Gastroesophageal sphincter (tissue), 4 donors: ENCODE measurements at places on chromosomes 5 and 9.

DNA sequence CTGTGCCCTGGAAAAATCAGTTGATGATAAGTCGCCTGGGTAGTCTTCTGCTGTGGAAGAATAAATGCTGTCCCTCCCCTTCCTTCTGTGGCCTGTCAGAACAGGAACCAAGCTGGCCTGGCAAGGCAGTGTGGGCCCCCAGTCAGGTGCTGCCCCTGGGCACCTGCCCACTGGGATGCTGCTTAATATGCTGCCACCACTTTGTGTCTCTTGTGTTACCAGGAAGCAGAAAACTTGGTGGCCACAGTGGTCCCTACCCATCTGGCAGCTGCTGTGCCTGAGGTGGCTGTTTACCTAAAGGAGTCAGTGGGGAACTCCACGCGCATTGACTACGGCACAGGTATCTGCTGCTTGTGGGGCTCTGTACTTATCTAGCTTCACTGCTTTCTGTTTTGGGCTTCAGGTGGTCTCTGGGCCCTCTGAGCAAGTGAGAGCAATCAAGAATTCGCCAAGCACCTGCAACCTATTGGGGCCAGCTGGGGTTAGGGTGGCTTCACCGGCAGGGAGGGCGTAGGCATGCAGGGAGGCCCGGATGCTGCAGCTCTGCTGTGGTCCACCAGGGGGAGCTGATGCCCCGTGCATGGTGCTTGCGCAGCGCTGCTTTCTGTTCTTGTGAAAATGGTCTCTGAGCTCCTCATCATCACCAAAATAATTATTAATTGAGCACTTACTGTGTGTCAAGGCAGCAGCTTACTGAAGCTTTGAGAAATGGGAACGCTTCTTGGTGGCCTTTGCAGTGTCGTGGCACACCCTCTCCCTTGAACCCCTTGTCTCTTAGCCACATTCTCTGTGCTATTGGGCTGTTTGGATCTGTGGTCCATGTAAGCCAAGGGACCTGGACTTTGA, 20.3 kb downstream of the PTPA start:
- peak; percentile 87 for ATAC-seq

DNA sequence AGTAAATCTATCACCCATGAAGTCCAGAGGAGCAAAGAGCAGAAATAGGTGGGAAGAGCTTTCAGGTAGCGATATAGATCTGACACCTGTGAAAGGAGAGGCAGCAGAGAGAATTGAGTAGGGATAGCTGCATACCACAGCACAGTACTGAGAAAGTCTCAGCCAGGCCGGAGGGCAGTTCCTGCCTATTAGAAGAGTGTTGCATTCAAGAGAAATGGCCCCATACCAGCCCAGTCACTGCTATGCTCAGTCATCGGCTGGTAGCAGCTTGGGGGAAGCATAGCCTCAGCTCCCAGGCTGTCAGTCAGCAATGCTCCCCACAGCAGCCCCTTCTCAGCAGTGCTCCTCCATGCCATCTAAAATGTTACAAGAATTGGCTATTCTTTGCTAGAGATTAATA, 285.1 kb upstream of the CDH6 start:
- no peak for ATAC-seq

DNA sequence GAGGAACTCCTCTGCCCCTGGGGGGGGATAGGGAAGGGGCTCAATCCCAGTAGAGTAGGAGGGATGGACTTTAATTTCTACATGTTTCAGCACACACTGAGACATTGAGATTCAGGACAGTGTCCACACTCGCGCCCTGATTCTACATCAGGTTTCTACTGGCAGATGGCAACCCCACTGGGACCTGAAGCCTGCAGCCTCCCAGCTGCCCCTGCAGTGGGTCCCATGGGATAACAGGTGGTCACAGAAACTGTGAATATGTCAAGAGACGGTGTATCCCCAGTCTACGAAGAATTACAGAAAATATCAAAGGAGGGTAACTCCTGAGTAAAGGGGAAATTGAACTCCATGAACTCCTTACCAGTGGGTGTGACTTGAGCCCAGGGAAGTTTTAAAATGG, 2.4 kb upstream of the TERT start:
- ATAC-seq, result no peak

DNA sequence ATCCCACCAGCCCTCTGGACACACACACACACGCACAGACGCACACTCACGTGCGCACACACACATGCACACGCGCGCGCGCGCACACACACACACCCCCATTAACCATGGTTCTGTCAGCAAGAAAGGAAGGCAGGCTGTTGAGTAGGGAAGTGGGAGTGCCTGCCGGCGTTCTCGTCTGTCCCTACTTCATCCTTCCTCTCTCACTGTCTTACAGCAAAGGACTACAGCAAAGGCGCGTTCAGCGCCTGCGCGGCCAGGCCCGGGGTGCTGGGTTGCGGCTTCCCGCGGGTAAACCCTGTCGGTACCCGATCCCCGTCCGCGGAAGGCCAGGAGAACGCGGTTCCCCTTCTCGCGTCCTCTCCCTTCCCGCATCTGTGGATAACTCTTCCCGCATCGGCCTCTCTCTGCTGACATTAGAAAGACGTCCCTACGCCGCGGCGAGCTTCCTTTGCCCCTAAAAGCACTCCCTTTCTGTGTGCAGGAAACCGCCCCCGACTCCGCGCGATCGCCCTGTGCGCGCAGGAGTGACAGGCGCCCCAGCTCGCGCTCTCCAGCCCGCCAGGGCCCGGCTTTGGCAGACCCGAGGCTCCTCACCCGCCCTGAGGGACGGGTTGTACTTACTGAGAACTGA, 219.2 kb downstream of the AGTPBP1 start:
- ATAC-seq, result peak; percentile 62

- ATAC-seq, result no peak
Observed at GRCh38 chr5:143236682-143237081, 166.8 kb downstream of the NR3C1 start.

GRCh38 chr9:127005770-127006314, 91.3 kb downstream of the RALGPS1 start:
- ATAC-seq, result no peak

GRCh38 chr5:92998456-92998855, 582.6 kb downstream of the NR2F1-AS1 start:
- ATAC-seq, result no peak

DNA sequence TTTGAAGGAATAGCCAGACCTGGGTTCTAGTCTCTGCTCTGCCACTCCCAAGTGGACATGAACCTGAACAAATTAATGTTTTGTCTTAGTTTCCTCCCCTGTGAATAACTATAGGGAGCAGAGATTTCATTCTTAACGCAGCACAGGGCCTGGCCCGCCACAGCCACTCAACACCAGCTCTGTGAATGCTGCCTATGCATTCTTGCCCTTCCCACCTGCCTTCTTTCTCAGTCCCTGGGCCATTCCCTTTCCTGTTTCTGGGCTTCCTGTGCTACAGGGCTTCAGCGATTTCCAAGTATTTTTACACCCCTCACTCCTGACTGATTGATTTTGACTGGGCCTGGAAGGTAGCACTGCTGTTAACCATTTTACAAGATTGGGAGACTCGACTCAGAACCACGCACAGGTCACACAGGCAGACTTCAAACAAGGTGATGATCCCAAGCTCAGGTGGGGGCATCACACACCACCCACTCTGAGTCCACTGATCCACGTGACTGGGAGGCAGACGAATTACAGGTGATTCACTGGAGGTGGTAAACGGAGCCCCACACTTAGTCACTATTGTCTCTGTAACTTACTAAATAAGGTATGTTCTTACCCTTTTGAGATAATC, 21.4 kb downstream of the PTPN3 start:
- ATAC-seq, result no peak

- peak; percentile 47 for ATAC-seq
Observed at GRCh38 chr5:171595801-171596231, 176.4 kb downstream of the FGF18 start.

DNA sequence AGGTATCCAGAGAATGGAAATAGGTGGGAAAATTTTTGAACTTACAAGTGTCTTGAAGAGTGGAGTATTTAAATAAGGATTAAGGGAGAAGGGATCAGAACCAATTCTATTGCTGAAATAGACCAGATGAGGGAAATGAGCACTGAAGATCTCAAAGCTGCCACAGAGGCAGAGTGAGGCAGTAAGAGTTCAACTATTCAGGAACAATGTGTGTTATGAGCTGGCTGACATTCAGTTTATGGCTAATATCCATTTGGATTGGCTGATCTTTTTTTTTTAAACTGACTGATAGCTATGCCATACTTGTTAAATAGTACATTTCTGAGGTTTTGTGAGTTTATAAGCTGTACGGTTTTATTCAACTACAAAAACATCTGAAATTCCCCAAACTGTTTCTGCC, 95.3 kb upstream of the GNA14 start:
- ATAC-seq, result no peak

- ATAC-seq, result no peak
Observed at GRCh38 chr9:87701931-87702421, 23.9 kb upstream of the CTSL start.

- ATAC-seq, result no peak
Observed at GRCh38 chr5:122933956-122934355, 88.5 kb downstream of the SNX24 start.

DNA sequence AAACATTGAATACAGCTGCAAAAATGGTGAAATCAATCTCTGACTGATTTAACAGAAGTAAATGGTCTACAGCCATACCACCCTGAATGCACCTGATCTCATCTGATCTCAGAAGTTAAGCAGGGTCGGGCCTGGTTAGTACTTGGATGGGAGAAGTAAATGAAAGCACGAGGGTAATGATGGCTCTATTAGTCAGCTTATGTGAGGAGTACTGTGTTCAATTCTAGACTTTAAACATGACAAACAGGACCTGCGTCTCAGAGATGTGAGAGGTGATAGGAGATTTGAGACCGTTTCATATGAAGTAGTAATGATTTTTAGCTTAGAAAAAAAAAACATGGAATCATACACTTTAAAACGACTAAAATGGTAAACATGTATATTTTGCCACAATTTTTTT, 77.1 kb upstream of the SUSD1 start:
- ATAC-seq, result no peak

DNA sequence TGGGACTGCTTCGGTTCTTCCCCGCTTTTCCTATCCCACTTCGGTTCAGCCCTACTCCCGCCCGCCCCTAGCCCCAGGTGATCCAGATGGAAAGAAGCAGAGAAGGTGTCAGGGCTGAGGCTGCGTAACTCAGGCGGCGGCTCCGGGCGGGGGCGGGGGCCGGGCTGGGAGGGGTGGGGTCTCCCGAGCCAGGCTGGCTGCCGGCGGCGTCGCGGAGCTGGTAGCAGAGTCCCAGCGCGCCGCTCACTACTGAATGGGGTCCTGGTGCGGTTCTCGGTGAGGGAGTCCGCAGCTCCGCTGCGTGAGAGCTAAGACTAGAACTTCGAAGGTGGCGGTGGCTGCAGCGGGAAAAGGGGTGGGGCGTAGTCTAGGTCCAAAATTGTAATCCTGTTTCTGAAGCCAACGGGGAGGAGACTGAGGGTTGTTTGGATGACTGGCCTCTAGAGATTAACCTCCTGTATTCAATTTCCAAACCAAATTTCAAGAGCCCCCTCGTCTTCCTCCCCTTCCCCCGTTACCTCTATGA, 1.4 kb downstream of the PRR16 start:
- peak; percentile 56 for ATAC-seq

DNA sequence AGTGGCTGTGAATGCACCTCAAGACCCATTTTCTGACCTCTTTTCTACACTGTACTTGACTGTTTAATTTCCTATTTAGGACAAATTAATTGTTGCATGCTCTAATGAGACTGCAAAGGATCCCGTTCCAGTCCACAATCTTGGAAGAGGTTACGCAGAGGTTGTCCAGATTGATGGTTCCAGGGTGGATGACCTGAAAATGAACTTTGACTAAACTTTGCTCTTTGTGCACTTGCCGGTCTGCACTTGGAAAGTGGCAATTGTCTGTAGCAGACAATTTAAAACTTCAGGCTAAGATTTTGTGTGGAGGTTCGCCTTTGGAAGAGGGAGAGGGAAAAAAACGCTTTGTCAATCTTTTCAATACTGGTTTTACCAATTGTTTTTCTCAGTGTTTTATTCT, 267.8 kb downstream of the TMEM161B start:
- ATAC-seq, result no peak

GRCh38 chr9:5481322-5482040, 28.9 kb upstream of the PDCD1LG2 start:
- no peak for ATAC-seq

DNA sequence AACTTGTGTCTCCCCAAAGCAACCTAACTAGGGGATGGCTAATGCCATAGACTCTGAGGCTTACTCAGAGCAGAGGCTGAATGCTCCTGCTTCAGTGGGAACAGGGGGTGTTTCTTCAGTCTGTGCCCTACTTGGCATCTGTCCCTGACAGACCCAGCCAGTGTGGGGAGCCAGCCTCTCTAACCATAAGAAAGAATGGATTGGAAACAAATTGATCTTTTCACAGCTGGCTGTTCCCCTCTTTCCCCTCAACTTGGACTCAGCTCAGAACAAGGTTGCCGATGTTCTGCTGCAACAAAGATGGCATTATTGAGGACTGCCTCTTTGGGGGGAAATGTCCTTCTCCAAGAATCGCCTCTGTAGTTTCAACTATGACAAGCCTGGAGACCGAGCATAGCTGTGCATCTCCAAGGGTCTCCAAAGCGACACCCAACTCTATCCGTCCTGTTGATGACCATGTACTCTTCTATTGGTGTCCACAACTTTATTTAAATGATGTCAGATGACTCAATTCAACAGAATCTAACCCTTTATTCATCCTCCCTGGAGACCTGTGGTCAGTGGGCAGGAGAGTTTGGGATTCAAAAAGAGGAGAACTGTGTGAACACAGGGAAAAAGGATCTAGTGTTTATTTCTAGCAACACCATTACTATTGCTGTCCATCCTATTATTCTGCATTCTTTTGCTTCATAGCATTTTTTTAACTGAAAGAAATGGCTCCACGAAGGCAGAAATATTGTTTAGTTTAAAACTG, 24.7 kb upstream of the TNC start:
- no peak for ATAC-seq
